ENCODE measurements at places on chromosomes 2 and 18. TPM values are rescaled to one million over a fixed set of nuclear protein-coding genes. Genes with fewer than 3 reads are reported as not detected.

Gene UGT1A10
- total RNA-seq, result not detected

Gene MEP1B
- total RNA-seq, result not detected

Gene GCG
- total RNA-seq, result not detected

Gene DNPEP
- 54.0 TPM for total RNA-seq

Gene GALNT1
- total RNA-seq, result 49.5 TPM
